ENCODE measurements at places on chromosomes 11 and 22. TPM values are rescaled to one million over a fixed set of nuclear protein-coding genes. Genes with fewer than 3 reads are reported as not detected.

GRCh38 chr11:128458321-128458720 is 129.0 kb downstream of the ETS1 start:
- DNase-seq, result no peak

DNA sequence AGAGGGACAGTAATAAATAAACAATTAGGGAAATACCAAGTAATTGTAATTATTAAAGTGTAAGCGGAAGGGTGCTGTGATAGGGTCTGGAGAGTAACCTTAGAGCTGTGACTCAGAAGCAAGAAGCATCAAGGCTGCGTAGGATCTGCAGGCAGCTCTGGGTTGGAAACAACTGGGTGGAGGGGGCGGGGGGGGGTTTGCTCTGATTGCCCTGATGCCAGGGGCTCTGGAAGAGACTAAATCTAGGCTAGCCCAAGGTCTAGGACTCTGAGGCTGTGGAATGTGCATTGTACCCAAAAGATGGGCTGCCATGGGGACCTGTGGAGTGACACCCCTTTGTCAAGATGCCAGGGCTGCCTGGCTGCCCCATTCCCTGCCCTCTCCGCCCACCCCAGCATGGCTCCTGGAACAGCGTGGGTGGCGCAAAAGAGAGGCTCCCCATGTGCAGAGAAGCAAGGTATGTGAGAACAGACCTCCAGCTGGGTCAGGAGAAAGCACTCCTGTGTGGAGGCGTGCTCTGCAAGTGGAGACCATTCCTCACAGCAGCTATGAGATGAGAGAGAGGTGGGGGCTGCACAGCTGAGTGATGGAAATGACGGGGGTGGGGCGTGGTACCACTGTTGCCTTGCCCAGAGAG is 101.1 kb upstream of the CRYBB3 start:
- DNase-seq, result peak; percentile 77

GRCh38 chr11:75894036-75894585 is 79.1 kb downstream of the UVRAG start:
- DNase-seq, result no peak

- DNase-seq, result no peak
Measured at GRCh38 chr22:45179276-45180049, 15.7 kb downstream of the NUP50 start.

The POU2AF2 gene
- not detected for total RNA-seq

The UBE2L6 gene
- 17.6 TPM for total RNA-seq

- DNase-seq, result no peak
Measured at GRCh38 chr11:127226949-127227348, 226.4 kb upstream of the KIRREL3 start.

The NPAS4 gene
- total RNA-seq, result not detected

DNA sequence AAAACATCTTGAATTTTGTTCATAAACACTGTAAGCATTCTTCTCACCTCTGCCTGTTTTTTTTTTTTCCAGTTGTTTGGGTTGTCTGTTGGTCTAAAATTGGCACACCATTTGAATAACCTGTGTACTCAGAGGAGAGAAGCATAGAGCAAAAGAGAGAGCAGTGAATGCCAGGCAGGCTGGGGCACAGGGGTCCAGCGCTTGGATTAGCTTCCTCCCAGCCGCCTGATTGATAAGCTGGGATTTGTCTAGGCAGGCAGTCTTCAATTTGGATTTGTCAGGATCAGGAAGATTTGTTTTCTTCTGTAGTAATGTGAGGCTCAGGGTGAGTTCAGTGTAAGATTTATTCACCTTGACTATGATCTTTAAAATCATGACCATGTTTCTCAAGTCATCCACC is 59.0 kb downstream of the ARL14EP start:
- no peak for DNase-seq

DNA sequence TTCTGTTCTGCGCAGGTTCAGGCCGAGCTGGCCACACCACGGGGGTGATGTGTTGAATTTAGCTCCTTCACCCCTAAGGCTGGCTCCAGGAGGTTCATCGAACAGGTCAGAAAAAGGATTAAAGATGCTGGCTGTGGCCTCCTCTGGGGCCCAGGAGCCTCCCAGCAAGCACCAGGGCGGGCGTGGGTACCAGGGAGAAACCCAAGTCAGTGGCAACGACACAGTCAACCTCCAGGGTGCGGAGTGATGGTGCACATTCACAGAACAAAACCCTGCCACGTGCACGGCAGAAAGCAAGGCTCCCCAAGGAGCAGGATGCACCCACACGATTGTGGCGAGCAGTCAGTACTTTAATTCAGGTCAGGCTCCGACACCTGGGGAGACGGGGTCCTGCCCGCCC is 10.8 kb downstream of the C11orf24 start:
- DNase-seq, result no peak

GRCh38 chr11:120805960-120806555 is 217.8 kb upstream of the TBCEL start:
- DNase-seq, result no peak

DNA sequence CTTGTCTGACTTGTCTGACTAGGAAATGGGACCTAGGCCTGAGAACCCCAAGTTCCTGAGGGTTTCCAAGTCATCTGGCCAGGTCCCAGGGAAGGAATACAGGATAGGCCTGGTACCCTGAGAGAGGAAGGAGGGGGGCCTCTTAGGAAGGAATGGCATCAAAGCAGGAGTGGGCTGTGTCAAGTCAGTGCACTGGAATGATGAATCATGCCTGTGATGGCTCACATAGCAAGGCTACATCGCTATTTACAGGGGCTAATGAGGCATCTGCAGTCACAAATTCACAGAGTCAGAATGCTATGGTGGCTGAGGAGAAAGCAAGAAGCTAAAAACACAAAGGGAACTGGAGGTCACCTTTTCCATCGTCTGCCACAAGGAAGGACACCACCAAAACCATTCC is 247.3 kb downstream of the NXPE2 start:
- no peak for DNase-seq

- no peak for DNase-seq
Measured at GRCh38 chr11:35182317-35182939, 43.5 kb downstream of the CD44 start.

DNA sequence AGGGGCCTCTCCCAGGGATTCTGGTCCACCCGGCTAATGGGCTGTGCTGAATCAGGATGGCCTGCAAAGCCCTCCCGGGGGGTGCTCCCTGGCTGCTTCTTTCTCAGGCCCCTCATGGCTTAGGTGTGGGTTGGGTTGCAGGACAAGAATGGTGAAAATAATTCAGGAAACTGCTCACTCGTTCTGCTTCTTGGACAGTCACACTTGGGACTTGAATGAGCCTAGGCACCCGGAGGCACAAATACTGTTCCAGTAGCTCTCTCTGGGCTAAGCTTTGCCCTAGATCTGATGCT is 83.2 kb downstream of the TRIM29 start:
- no peak for DNase-seq

GRCh38 chr22:23246982-23247766 is 66.9 kb downstream of the BCR start:
- no peak for DNase-seq

DNA sequence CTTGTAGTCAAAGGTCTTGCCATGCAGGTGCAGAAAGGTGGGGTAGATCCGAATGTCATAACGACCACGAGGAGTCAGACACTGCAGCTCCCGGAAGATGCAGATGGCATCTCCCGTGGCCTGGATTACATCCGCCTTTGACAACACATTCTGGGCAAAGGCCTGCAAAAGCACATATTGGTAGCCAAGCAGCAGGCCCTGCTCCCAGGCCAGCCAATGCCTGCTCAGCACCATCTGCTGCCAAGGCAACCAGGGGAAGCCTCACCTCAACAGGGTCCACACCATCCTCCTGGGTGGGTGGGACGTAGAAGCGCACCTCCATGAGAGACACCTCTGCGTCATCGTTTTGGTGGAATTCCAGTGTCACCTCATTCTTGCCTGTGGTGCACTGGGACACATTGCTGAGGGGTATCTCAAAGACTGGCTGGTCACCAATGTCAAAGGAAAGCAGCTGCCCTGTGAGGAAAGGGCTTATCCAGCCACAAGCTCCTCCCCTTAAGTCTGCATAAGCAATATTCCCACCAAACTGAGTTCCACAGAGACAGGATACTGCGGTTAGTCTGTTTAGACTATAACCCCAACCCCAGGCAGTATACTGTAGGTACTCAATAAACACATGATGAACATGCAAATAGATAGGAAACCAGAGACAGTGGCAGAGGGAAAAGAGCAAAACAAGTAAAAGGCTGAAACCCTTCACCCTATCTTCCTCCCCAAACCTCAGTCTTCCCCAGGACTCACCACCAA is 2.8 kb downstream of the SSRP1 start:
- DNase-seq, result no peak

- DNase-seq, result no peak
Measured at GRCh38 chr11:119121811-119122124, 388 bp downstream of the HINFP start.

DNA sequence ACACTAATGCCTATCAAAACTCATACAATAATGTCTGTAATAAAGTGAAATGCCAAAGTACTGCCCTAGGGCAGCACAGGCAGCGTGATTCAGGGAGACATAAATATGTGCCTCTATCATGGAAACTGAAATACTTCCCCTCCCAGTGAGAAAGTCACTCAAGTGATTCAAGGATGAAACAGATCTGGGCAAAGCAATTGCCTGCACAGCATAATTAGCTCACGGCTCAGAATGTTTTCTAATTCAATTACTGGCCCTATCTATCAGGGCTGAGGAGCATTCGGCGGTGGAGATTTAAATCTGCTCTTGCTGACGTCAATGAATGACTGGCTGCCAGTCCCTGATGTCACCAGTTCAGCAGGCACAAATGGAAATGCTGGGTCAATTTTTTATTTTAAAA is 27.7 kb upstream of the PPP2R1B start:
- DNase-seq, result no peak

The KCNJ11 gene
- 2.1 TPM for total RNA-seq

- no peak for DNase-seq
Measured at GRCh38 chr22:44707752-44708151, 5.7 kb downstream of the PRR5 start.

The ZBTB16 gene
- not detected for total RNA-seq

The FOLH1 gene
- not detected for total RNA-seq

- DNase-seq, result no peak
Measured at GRCh38 chr22:43830931-43831560, 18.9 kb upstream of the EFCAB6 start.

- no peak for DNase-seq
Measured at GRCh38 chr11:25993016-25993415, 338.9 kb upstream of the ANO3 start.

The OPCML gene
- 0.26 TPM for total RNA-seq

The KIF18A gene
- 21.4 TPM for total RNA-seq

DNA sequence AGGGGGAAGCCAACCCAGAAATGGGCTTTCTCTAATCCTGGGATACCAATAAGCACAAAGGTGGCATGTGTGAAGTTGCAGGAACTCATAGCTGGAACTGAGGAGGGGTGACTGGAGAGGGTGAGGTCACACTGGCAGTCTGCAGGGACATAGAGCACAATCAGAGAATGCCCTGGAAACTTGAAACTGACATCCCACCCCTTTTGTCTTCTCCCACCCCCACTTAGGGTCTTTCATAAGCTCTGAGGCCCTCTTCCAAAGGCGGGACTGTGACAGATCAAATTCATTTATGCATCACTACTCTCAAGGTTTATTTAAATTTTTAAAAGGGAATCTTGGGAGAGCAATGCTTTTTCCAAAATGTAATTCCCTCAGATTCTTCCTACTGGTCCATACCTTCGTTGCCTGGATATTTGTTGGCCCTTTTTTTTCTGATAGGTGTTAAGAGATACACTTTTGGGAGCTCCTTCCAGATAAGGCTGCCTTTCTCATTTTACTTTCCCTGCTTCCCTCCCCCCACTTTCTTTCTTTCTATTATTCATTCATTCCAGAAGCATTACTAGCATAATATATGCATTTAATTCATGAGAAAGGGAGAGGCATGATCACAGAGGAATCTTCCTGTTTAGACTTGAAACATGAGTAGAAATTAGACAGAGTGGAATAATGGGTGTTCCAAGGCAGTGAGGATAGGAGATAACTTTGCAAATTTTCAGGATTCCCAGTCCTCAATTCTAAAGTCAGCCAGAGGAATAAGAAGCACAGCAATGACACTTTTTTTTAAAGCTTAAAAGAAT is 14.8 kb downstream of the OR51E2 start:
- no peak for DNase-seq

DNA sequence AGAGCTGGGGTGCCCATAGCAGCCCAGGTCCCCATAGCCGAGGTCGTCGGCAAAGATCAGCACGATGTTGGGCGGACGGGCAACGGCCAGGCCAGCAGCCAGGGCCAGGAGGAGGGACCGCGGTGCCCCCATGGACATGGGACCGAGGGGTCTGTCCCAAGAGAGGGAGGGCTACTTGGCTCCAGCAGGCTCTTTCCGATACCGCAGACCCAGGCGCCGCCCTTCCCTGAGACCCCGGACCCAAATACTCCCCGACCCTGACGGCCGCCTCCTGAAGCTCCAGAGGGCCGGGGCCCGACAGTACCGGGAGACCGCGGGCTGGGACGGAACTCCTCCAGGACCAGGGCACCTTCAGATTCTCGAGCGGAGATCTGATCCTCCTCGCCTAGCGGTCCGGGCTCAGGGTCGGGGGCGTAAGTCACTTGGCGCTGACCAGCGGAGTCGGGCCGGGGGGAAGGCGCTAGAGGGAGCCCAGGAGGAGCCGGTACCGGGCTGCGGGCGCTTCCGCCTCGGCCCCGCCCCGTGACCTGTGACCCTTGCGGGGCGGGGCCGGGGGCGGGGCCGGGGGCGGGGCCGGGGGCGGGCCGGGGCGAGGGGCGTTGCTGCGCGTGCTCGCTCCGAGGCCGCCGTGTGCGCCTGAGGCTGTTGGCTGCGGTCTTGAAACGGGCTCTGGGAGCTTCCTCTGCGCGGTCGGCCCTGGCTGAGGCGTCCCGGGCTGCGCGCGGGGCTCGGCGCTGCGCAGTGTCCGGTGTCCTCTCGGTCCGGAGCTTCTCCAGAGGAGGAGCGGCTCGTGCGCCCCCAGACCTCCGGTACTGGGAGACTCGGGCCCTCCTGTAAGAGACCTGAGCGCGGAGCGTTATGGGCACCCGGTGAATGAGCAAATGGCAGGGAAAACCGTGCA is at the start of gene ARSA:
ARSA (minus strand) TSS at position 511 of the 901 bp plus-strand sequence; CDS start at position 138, 373 bp downstream.
- peak; percentile 98 for DNase-seq

GRCh38 chr11:16909359-16910035 is 104.7 kb downstream of the PLEKHA7 start:
- no peak for DNase-seq

- peak; percentile 82 for DNase-seq
Measured at GRCh38 chr11:67266449-67267187, at the start of gene GRK2. GRK2 (plus strand) TSS chr11:67266473; CDS start chr11:67266700, 227 bp downstream.
